ENCODE measurements at places on chromosomes 3 and 15.

GRCh38 chr15:41774882-41775417, 666 bp downstream of the MAPKBP1 start:
- peak; percentile 3 for DNase-seq

GRCh38 chr3:177106594-177106993, 90.7 kb downstream of the TBL1XR1 start:
- DNase-seq: no peak

- DNase-seq: no peak
Observed at GRCh38 chr3:84961521-84962255, 2.9 kb downstream of the CADM2 start.

DNA sequence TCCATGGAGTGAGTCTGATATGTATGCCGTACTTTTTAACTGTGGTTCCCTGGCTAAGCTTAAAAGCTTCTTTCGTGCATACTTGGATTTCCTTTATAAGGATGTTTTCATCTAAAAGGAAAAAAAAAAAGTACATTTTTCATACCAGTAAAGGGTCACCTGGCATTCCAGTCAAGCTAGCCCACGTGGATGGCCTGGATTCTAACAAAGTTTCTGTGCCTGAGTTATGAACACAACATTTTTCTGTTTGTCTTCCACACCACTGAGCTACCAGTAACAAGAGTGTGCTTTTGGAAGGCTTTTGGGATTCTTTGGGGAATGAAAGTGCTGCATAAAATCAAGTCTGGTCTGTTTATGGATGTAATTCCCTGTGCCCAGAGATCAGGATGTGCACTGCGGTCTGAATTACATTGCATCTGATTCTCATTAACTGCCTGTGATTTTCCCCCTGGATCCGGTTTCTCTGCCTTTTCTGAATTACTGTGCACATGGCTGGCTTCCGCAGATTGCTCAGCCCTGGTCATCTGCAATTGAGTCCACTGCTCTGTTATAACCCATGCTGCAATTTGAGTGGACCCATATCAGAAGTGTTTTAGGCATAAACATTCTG, 38.2 kb upstream of the MAGI1 start:
- no peak for DNase-seq

DNA sequence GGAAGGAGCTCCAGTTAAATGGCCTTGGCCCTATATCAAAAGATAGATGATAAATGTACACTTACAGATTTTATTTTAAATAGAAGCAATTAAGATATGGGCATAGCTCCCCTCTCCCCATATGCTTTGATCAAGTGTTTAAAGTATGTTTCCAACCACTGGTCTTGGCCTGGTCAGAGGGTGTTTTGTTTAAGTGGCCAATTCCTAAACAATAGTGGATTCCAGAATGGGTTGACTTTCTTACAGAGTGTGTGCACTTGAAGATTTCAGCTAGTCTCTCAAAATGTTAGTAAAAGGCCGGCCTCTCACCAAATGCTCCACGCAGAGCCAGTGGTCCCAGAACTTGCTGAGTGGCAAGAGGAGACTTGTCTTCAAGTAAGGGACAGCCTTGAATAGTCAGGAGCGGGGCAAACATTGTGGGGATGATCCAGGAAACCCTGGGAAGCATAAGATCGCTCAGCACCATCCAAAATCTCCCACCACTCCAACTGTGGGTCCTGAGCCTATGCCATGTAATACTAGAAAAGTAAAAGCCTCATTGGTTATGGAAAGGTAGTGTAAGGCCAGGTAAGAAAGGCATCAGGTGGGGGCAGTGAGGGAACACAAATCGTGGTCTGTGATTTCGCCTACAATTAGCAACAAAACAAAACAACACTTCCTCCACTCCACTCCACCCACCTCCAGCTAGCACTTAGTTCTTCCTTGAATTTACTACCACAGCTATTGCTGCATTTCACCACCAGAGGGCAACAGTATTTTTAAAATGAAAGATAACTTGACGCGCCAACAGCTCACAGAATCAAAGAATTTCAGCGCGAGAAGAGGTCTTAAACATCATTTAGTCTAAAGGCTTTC, 4.8 kb downstream of the RARRES1 start:
- peak; percentile 35 for DNase-seq

DNA sequence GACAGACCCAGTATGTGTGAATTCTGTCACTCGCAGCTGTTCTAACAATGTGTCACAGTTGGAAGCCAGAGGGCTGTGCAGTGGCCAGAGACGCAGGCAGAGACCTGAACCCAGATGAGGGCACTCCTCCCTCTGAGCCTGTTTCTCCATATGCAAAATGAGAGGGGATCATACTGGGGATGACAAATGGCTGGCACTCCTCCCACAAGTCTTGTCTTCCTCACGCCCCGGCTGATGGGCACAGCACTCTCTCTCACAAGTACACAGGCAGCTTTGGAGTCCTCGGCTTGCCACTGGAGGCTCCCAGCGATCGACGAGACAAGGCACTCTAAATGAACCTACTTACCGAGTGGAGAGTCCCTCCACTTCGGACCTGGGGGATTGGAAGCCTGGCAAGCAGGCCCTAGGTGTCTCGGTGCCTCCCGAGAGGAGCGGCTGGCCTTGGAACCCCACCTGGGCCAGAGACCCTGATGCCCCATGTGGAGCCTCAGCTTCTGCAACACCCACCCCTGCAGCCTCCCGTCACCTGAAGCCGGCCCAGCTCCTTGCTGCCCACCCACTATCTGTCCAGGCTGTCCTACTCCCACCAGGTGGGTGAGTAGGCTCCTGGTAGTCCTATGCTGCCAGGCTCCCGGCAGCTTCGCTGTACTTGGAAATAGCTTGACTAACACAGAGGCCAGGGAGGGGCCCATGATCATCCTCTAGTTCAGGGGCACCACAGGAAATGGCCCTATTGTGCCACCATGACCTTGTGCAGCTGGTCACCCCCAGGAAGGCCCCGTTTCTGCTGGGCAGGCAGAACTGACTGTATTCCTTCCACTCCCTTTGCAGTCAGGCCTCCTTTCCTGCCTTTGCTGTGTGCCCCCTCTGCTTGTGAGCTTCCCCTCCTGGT, 65.0 kb upstream of the IQSEC1 start:
- DNase-seq: no peak

DNA sequence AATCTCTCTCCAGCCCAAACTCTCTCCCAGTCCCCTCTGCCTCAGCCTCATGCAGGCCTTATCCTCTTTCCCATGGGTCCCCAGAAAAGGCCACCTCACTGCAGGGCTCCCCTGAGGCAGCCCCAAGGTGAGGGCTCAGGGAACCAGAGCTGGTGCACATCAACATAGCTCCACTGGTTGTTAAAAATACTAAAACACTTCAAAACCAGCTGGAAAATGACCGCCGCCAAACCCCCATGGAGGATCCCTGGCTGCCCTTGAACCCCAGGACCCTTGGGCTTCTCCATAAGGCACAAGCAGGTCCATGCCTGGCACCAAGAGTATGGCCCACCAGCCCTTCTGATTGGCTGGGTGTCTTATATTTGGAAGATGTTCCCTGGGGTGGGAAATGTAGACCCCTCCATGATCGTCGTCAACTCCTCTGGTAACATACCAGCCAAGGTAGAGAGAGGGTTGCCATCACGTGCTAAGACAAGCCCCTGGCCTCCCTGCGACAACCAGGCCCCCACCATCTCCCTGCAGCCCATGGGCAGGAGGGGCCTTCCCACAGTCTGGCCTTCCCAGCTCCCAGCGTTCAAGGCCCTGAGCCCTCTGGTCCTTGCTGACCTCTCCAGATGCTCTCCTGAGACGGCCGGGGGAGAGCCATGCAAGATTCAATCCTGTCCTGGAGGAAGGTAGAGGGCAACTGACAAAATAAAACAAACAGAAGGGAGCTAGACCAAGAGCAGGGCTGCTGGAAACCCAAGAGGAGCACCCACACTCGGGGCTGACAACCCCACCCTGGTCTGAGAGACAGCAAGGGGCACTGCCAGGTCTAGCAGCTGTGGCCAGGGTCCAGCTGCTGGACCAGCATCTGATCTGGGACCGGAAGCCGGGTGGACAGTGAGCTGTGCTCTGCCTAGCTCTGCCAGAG, 132.1 kb upstream of the PRR20G start:
- no peak for DNase-seq

DNA sequence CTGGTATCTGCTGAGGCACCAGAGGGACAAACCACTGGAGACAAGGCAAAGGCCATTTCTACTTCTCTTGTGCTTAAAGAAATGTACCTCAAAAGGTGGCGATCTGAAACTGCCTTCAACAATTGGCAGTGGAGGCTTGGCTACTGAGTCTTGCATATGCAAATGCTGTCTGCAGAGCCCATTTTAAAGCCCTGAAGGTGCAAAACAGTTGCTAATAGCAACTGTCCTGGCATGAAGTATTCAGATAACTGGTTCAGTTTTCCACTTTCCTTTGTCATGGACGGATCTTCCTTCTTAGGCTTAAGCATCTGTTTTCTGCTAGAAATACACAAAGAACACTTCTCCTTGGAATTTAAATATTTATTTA, 71.4 kb upstream of the PSMD6 start:
- DNase-seq: no peak

DNA sequence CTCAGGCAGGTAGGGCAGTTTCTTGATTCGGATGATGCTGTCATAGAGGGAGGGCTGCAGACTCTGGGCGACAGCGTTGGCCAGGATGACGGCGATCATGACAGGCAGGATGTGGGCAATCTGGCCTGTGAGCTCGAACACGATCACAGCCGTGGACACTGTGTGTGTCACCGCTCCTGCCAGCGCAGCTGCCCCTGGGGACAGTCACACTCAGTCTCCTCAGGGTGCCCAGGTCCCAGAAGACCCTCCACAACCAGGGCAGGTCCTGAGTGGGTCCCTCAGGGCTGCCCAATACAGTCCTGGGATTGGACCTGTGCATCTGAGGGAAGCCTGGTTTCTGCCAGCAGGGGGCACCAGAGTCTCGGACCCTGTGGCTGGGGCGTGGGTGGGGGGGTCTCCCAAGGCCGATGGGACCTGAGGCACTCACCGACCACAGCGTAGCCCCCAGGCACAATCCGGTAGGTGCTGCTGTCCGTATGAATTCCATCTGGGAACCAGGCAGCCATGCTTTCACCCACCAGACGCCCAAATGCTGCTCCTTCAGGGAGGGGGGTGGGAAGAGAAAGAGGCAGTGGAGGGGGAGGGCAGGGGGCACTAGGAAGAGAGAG, 7.2 kb downstream of the CLCN2 start:
- peak; percentile 59 for DNase-seq

- no peak for DNase-seq
Observed at GRCh38 chr3:170724599-170725280, 138.9 kb upstream of the SLC7A14 start.

DNA sequence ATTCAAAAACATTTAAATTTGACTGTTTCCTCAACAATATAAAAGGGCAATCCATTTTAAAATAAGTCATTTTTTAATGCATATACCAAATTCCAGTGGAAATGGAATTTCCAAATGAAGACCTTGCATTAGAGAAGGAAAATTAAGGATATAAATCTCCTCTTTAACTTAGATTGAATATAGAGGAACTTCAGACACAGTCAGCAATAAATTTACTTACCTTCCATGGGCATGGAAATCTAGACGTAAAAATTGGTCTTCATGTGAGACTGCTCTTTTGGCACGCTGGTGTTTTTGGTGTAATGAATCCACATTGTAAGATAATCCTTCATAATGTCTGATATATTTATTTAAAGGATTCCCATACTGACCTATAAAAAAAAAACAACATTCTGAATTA, 32.1 kb downstream of the ADAM10 start:
- DNase-seq: no peak

DNA sequence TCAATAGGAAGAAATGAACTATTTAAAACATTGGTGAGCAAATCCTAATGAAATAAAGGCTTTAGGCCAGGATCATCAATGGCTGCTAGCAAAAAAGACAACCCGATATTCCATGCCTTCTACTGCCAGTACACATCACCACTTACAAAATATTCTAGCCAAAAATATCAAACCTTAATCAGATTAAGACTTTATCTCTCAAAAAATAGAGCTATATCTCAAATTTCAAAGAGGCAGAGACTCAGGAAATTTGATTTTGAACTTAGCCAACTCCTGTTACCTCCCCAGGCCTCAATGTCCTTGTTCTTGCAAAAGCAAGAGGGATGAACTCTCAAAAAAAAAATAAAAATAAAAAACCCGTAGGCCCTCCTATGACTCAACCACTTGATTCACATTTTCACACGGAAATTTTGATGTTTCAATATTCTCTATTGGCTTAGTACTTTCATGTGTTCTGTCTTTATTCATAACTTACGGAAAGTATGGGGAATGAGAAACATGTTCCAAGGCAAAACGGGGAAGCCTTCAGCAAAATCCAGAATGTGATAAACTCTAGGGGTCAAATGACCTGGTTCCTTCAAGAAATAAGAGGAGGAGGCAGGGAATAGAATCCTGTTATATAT, 273.3 kb upstream of the ZPLD1 start:
- DNase-seq: no peak

DNA sequence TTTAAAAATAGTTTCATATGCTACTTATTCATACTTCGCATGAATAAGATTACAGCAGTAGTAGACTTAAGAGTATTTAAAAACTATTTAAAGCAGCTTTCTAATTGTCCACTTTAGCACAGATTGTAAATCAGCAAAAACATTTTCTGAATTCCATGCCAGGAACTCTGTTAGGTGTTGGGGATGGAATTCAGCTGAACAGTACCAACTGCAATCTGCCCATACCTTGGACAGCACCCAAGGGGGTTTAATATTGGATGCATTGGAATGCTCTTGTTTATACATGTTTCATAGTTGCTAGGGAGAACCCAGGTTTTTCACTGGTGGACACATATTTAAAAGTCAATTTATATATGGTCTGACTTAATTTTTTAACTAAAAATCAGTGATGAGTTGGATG, 74.8 kb downstream of the PPM1L start:
- no peak for DNase-seq

DNA sequence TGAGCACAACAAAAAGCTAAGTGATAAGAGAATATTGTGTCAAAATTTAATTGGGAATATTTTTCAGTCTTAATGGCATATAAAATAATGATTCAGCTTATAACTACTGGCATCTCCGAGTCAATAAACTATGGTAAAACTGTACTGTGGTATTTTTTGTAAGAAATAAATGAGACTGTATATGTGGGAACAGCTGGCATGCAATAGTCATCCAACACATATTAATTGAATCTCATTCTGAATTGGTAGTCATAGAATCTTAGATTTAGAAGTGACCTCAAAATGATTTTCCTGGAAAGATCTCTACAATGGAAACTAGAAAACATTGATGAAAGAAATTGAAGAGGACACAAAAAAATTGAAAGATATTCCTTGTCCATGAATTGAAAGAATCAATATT, 133.4 kb upstream of the SLC7A14 start:
- DNase-seq: no peak

- DNase-seq: no peak
Observed at GRCh38 chr3:55687526-55687925, 200.4 kb upstream of the WNT5A start.

- DNase-seq: no peak
Observed at GRCh38 chr3:151199554-151200438, 3.2 kb downstream of the GPR171 start.

GRCh38 chr15:70410371-70410985, 312.8 kb upstream of the TLE3 start:
- DNase-seq: no peak

GRCh38 chr3:182525766-182526374, 267.4 kb upstream of the ATP11B start:
- no peak for DNase-seq

DNA sequence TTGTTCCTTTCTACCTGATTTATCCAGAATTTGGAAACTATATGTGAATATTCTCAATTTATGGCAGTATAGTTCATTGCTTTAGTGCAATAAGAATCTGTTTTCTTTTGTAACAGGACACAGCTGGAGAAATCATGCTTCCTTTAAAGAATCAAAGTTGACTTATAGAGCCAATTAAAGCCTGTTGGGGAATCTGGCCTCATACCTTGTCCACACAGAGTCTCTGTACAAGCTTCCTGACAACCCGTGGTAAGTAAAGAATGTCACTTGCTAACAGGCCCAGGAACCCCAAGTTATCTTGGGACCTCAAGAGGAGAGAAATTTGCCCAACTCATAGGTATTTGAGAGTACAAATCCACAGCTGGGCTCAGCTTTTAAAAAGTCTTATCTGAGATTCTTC, 10.2 kb downstream of the ZNF445 start:
- DNase-seq: no peak

All from activated CD4-positive, alpha-beta T cell treated with anti-CD3 and anti-CD28 coated beads, Interleukin-2, amount 50 U/mL, for 4 hours (primary cell).